NCI-H1694 treated with DMSO at 0.1 percent for 48 hours (cell line): ENCODE measurements at places on chromosomes 16 and 17.
A peak's percentile ranks its signal among the peaks of the same experiment; 100 is the strongest.

GRCh38 chr17:49779739-49780231 lies 8.7 kb upstream of the KAT7 start:
- DNase-seq, result peak; percentile 60

GRCh38 chr17:41019415-41019814 lies 7.6 kb downstream of the KRTAP1-5 start:
- DNase-seq, result no peak

- no peak for DNase-seq
Observed at GRCh38 chr16:46783800-46784199, 35.7 kb upstream of the MYLK3 start.

- no peak for DNase-seq
Observed at GRCh38 chr17:77510133-77510796, 369.5 kb downstream of the SEC14L1 start.

GRCh38 chr17:81136366-81136765 lies 28.9 kb upstream of the PVALEF start:
- DNase-seq, result no peak
